ENCODE measurements at places on chromosomes 7 and 10.
A peak's percentile ranks its signal among the peaks of the same experiment; 100 is the strongest.

GRCh38 chr7:106603346-106603745 is 57.6 kb downstream of the CCDC71L start:
- no peak for DNase-seq

- DNase-seq = peak; percentile 89
Measured at GRCh38 chr10:28663576-28664368, 13.5 kb upstream of the BAMBI start.

GRCh38 chr10:48818861-48819520 is 120.6 kb downstream of the LRRC18 start:
- peak; percentile 8 for DNase-seq

DNA sequence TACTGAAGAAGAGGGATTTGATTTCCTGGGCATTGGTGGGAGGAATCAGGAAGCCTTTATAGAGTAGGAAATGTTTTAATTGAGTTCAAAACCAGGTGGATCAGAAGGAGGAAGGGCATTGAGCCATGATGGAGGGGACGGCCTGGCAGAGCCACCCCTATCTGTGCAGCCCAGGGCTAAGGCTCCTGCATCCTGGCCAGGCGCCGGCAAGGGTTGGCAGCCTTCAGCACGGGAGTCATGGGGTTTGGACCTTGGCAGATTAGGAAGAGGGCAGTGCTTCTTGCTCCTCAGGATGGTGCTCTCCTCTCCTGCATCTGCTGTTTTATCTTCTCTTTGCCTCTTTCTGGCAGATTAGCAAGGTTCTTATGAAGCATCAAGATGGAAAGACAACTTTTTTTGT is 12.5 kb downstream of the ZNF862 start:
- DNase-seq = no peak

DNA sequence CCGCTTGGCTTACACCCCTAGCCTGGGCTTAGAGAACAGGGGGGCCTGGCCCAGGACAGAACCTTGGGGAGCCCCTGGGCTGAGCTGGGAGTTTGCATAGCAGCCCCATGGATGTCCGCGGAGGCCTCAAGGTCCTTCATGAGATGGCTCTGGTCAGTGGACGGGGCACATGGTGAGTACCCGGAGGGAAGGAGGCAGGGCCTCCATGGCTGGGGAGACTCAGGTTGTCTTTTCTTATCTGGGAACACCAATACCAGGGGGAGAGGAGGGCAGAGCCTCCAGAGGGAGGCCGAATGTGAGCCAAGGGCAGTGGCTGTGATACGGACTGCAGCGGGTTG is 64.8 kb downstream of the GLRX3 start:
- DNase-seq = no peak

- DNase-seq = no peak
Measured at GRCh38 chr10:35424680-35425285, 88.5 kb downstream of the CCNY start.

DNA sequence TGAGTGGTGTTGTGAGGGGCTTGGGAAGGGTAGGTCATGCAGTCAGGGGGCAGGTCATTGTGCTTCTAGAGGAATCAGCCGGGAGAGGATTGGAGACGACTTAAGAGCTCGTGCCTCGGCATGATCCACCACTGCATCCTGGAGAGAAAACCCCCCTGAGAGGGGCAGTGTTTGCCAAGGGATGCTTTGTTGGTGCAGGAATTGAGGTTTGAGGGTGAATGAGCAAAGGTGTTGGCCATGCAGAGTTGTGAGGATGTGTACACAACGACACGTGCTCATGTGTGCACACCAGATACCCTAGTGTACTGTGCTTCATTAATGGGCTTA is 85.6 kb upstream of the ANLN start:
- DNase-seq = no peak

- DNase-seq = no peak
Measured at GRCh38 chr10:80691441-80691840, 153.7 kb downstream of the SH2D4B start.
